ENCODE measurements at places on chromosomes 5 and 9. TPM values are rescaled to one million over a fixed set of nuclear protein-coding genes. Genes with fewer than 3 reads are reported as not detected.

The MEGF10 gene
- total RNA-seq: 33.0 TPM

The CNTFR gene
- total RNA-seq: 9.8 TPM

The RGS7BP gene
- 9.4 TPM for total RNA-seq

The GADD45G gene
- 4.5 TPM for total RNA-seq

The NEUROG1 gene
- 0.41 TPM for total RNA-seq

The FOXD4L4 gene
- total RNA-seq: 0.41 TPM

The SLC6A3 gene
- not detected for total RNA-seq

The TMEM252 gene
- not detected for total RNA-seq

The ARL14EPL gene
- total RNA-seq: not detected

The HK3 gene
- total RNA-seq: 0.41 TPM

The PCSK1 gene
- 2.9 TPM for total RNA-seq

The IL4 gene
- total RNA-seq: not detected

The PDE8B gene
- 7.3 TPM for total RNA-seq

The F2RL2 gene
- under 0.01 TPM for total RNA-seq

The CEP78 gene
- total RNA-seq: 42.0 TPM

The PDE6A gene
- not detected for total RNA-seq

The SLC36A3 gene
- total RNA-seq: not detected

The LCN6 gene
- not detected for total RNA-seq

The ST8SIA4 gene
- 76.2 TPM for total RNA-seq

All from frontal cortex (tissue), 4 donors.